GM06990 (cell line): ENCODE measurements at places on chromosomes 16 and 17.

DNA sequence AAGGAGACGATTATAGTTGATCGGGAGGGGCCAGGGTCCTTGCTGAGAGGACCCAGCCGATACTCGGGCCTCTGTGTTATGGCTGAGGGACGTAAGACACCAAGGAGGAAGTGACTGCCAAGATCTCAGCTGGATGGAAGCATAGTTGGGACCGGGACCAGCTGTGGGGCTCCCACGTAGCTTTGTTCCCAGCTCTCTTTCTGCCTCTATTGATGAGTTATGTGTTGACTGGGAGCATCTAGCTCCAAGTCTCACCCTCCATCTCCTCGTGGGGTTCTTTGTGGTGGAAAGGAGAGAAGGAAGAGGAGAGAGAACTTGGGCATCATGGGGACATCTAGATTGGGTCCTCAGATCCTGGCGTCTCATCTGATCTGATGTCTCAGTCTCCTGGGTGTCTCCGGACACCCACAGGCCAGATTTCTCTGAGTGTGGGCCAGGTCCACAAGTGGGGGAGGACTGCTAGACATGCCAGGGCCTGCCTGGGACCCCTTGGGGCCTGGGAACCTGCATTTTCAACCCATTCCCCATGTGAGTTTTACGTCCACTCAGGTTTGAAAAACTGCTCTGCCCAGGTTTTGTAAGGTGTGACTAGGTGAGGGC lies 1.0 kb downstream of the MGRN1 start:
- no peak for DNase-seq

- DNase-seq, result no peak
These were observed 1.7 kb upstream of the KPNA2 start for GRCh38 chr17:68033636-68034451.

GRCh38 chr17:51652529-51652928 lies 392.2 kb downstream of the UTP18 start:
- DNase-seq, result no peak

GRCh38 chr17:10360578-10360977 lies 12.2 kb downstream of the MYH13 start:
- DNase-seq, result no peak

DNA sequence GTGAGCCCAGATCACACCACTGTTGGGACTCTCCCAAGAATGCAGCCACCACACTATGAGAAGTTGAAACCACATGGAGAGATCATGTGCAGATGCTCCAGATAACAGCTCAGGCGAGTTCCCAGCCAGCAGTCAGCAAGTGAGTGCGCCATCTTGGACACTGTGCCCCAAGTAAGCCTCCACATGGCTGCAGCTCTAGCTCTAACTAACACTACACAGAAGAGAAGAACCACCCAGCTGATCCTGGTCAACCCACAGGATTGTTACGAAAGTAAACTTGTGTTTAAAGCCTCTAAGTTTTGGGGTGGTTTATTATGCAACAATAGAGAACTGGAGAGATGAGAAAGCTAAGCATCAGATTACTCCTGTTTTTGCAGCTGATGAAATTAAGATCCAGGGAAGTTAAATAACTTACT lies 25.8 kb downstream of the SLC38A7 start:
- no peak for DNase-seq

DNA sequence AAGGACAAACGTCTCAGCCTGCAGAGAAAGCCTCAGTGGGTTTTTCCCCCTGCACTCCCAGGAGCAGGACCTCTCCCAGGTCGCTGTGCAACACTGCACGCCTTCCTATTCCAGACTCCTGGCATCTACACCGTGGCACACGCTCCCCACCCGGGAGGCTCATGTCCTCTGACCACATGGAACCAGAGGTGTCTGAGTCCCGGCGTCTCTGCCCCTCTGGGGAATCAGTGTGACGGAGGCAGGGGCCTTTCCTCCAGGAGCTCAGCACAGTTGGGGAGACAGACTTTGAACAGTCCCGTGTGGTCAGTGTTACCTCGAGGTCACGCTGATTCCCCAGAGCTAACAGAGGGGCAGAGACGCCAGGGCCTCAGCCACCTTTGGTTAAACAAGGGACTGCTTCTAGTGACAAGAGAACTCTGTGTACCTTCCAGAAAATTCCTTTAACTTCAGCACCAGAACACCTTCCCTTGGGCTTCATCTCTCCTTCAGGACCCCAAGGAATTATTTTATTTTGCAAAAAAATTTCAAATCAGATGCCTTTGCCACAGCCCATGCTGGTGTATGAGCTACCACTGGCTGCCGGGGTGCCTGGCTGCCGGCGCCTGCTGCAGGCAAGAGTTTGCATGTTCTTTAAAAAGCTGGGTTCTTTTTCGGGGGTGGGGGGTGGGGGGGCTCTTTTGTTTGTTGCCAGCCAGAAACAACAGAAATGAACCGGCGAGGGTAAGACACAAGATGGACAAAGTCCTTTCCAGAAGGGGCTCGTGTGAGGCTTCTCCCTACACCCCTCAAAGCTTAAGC lies 6.6 kb downstream of the CANT1 start:
- no peak for DNase-seq

DNA sequence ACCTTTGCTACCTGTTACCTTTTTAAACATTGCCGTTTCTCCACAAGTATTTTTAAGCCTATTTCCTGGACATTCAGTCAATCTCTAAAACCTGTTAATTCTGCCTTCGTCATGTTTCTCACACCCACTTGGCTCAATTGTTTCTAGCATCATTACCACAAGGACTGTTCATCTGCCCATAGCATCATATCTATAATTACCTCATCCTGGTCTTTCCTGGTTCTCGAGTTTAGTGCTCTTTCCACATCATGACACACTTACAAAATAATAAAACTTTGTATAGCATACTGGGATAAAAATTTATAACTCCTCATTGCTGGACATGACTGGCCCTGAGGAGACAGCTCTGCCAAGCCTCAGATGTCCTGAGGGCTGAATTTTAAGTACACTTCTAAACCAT lies 104.8 kb downstream of the CYB561 start:
- DNase-seq, result no peak

DNA sequence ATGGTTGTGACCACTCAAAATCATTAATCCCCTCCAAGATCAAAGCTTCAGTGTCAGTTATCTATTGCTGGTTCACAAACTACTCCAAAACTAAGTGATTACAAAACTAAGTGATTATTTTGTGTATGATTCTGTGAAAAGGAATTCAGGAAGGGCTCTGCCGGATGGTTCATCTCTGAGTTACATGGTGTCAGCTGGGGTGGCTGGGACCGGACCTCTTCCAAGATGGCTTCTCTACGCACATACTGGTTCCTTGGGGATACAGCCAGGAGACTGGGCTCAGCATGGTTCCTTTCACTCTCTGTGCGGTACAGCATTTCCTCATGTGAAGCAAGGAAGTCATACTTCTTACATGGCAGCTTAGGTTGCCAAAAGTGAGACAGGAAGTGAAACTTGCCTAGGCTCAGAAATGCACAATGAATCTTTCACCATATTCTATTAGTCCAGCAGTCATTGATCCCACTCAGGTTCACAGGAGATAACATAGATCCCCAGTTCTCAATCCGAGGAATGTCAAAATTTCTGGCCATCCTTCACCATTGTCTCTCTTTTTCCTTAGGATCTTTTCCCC lies 97.9 kb upstream of the IRX6 start:
- DNase-seq, result no peak

GRCh38 chr17:9676820-9677310 lies 31.5 kb downstream of the USP43 start:
- DNase-seq, result no peak

DNA sequence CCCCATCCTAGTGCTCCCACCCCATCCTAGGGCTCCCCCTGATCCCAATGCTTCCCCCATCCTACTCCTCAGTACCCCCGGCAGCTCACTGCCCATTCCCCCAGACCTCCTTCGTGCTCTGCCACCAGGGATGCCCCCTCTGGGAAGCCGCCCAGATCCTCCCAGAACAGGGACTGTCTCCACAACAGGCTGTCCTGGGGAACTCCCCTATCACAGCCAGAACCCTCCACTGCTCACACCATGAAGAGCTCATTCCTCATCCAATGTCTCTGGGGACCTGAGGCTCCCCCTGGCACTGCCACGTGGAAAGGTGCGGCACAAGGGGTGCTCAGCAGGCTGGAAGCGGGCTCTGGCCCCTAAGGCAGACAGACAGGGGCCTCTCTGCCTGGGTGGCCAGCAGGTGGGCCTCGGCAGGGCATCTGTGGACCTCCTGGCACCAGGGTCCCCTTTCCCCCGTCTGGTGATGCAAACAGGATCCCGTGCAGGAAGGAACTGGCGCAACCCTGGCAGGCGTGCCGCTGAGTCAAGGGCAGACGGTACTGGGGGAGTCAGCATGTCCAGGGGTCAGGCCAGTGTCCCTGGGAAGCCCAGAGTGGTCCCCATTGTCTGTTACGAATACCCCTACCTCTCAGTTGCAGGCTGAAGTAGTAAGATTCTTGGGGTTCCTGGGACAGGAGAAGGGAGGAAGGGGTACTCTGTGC lies 14.8 kb upstream of the PVALEF start:
- DNase-seq, result no peak

DNA sequence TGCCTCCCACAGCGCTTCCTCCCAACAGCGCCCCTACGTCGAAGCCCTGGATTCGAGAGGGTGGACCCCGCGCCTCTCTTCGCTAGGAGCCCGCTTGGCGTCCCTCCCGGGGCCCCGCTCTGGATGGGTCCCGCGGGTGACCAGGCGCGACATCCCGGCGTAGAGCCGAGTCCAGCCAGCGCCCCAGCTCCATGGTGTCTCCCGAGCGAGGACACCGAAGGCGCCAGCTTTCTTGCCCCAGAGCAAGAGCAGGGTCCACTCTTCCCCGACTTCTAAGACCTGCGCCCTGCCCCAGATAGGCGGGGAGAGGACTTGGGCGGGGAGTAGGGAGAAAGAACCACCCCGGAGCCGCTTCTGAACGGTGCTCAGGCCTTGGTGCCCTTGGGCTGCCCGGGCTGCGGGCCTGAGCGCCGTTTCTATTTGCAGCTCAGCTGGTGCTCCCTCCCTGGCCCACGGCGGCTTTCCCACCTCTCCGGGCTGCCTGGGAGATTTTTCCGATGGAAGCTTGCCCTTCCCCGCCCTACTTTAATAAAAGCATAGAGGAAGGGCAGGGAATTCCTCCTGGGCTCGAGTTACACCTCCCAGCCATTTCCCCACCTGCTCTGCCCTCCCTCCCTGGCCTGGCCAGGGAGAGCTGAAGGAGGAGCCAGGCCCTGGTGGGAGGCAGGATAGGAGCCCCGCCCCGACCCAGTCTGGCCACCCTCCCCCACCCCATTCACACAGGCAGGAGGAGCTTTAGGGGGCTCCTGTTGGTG lies 1.8 kb downstream of the MMP15 start:
- DNase-seq, result no peak

DNA sequence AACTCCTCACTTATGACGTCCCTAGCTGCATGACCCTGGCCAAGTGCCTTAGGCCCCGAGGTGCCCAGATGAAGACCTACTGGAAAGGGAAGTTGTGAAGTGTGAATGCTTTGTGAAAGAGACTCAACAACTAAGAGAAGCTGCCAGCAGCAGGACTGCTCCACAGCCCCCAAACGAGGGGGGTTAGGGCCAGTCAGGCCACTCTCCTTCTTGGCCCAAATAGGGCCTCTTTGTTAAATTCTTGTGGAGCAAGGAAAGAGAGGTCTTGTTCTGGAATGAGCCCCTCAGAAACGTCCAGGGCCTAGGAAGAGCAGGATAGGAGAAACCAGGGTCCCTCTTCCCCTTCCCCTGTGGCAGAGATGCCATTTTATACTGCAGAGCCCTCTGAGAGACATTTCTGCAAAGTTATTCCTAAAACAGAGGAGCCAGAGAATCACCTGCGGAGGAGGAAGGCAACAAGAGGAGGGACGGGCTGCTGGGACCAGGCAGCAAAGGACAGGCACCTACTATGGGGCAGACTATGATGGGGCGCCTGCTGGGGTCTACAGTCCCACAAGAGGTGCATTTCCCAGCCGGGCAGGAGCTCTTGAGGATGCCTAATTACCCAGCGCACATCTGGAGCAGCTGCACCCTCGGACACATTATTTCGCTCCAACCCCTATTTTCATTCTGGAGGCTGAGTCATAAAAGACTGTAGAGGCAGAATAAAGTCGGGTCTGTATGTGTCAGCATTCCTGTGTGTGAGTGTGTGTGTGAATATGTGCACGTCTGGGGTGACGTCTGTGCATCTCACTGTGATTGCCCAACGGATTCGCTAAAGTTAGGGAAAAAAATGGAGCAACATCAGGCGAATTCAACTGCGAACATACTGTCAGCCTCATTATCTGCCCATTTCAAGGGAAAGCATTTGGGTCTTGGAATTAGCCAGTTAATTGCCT lies 11.4 kb upstream of the HOXB9 start:
- DNase-seq, result no peak

DNA sequence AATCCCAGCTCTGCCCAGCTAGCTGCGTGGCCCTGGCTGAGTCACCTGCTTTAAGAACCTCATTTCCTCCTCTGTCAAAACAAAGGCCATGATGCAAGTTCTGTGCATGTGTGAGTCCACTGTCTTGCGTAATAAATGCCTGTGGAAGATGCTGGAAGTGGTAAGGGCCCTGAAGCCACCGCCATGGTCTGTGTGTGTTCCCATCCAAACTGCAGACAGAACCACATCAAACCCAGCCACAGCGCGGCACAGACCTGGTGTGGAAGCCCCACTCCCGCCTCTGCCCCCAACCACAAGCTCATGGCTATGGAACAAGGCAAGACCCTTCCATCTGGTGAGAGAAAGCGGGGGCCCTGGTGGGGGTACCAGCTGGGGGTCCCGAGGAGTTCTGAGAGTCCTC lies 26.0 kb downstream of the NECAB2 start:
- no peak for DNase-seq

DNA sequence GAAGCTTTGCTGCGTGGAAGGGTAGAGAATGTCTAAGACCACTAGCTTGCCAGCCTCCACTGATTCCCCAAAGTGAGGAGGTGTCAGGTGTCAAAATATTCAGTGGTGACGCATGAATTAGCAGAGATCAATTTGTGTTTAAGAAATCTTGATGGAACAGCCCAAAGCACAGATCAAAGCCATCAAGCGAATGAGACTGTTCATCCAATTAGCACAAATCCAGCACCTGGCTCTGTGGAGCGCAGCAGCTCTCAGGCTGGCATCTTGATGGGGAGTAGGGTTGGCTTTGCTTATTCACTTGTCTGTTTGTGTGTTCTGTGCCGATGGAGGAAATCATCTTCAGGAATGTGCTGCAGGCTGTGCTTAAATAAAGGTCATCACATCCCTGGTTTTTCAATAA lies 456.8 kb upstream of the CCL2 start:
- DNase-seq, result no peak

DNA sequence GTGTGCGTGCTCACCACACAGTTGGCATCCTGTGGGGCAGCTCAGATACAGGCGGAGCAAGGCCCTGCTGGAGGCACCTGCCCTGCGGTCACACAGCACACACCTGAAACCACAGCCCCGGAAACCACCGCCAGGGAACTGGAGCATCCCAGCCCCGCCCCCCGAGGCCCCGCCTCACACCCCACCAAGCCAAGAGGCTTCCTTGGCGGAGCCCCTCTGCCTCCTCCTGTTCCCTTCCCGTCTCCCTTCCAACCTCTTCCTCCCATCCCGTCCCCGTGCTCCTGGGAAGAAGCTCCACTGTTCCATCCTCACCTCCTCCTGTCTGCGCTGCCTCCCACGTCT lies 205.5 kb downstream of the NTN1 start:
- DNase-seq, result peak; percentile 54
